ENCODE measurements at places on chromosomes 3 and 15.
A peak's percentile ranks its signal among the peaks of the same experiment; 100 is the strongest.

DNA sequence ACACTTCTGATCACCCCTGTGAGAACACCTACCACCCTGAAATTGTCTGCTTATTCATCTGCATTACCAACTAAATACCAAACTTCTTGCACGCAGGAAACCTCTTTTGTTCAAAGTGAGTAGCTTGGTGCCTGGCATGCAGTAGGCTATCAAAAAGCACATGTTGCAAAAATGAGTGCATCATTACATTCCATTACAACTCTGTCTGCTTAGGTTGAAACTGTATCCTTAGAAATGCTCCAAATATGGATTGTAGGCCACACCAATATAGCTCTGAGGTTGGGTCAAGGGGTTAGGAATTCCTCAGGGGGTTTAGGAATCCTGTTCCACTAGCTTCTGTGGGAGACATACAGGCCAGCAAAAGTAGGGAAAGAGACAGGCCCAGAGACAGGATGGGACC is 107.2 kb downstream of the THRB start:
- no peak for DNase-seq

DNA sequence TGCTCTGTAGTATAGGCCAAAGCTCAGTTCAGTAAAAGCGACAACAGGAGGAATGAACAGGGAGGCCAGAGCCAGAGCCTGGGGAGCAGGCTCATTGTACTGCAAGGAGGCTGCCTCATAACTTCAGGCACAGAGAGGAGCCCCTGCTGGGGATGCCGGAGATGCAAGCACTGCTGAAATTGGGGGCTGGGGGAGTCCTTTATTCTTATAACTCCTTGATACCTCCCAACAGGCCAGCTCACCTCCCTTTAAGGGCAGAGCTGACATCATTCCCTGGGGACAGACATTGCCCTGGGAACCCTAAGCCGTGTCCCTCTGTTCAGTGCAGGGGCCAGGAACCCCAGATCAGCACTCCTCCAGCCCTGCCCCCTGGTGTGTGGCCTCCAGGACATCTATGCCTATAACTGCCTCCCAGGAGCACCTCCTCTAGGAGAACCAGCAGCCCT is 83.8 kb upstream of the MRPS22 start:
- DNase-seq: no peak

- DNase-seq: no peak
Observed at GRCh38 chr3:187773233-187774184, 28.2 kb upstream of the BCL6 start.

DNA sequence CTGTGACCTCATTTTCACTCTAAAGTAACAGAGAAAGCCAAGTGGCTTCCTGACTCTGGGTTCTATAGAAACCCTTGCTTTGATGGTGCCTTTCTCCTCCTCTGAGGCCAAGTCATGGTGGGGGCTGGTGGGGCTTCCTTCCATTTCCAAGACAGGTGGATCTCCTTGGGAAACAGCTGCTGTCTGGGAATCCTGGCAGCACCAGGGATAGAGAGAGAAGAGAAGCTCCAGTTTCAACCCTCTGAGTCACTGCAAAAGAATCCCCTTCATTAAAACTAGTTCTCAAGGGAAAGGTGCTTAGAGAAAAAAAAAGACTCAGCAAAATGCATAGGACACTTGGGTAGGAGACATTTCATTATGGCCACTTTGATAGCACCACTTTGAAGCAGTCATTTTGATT is 614.4 kb downstream of the FHIT start:
- peak; percentile 4 for DNase-seq

DNA sequence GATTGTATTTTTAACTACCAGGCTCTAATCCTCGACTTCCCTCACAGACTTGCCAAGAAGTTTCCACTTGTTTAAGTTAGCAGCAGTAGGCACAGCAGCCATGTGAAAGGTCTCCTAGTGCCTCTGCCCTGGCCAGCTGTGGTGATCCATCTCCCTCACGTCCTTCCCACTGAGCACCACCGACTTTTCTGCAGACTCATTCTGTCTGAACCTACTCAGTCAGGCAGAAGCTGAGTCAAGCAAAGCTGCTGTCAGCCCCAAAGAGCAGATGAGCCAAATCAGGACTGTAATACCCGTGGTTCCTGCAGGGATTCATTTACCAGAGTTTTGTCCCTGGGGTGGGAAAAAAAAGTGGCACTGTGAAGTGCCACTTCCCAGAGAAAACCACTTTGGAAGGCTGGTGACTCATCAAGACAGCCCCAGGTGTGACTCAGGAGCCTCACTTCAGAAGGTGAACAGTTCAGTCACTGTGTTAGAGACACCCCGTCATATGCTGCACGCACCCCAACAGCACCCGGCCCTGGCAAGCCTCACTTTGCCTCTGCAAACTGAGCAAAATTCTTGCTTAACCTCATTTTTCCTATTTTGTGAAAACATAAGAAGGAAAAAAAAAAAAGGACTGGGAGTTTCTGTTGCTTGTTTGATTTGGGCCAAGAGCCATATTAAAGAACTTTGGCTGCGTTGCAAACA is 76.0 kb downstream of the WWTR1 start:
- peak; percentile 57 for DNase-seq

DNA sequence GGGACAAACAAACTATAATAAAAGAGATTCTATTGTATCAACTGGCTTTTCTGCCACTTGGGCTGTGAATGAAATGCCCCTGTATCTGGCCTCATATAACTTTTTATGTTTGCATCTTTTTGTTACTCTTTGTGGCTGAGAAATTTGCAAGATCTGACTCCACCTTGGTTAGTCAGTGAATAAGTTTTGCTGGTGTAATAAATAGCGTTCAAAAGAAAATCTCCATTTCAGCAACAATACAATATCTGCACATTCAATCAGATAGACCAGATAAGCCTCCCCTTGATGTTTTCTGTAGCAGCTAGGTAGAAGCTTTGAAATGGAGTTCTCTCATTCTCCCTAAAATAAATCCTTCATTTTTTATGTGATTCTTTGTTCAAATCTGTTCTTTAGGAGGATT is 12.0 kb downstream of the TRAT1 start:
- no peak for DNase-seq

DNA sequence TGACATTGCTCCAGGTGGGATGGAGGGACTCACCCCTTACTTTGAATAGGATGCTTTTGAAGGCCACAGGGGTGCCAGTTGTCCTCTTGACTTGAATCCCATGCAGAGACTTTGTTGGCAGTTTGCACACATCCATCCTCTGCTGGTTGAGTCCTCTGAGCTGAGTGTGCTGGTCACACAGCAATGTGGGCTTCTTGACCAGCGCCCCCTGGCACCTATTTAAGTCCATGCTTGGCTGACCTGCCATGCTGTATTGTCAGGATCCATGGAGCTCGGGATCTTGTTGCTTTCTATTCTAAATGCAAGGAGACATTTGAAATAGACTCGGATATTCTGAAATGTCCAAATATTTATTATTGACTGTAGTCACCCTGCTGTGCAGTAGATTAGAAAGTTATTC is 19.8 kb downstream of the RAB7A start:
- DNase-seq: no peak

- DNase-seq: peak; percentile 30
Observed at GRCh38 chr3:9690451-9691450, 12.9 kb upstream of the CPNE9 start.

DNA sequence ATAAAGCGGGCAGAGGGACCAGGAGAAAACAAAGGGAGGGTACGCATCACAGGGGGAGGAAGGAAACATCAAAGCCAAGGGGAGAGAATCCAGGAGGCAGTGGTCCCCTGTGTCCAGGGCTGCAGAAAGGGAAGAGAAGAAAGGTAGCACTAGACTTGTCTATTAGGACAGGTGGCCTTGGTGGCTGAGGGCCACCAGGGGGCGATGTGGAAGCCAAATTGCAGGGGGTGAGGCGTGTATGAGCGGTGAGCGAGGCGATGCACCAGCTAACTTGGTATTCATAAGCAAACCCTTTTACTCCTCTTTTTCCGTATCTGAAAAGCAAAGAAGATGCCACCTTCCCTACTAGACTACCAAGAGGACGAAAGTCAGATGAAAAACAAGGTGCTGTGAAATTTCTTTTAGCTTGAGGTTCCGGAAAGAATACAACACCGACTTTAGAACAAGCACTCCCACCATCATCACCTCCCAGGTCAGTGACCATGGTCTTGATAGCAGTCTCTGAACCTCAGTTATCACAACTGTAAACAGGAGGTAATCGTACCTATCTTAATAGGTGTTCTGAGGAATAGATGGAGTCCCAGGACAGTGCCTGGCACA is 654.4 kb upstream of the ADAMTS9 start:
- DNase-seq: peak; percentile 70

GRCh38 chr3:45873036-45873435 is 13.3 kb upstream of the CCR9 start:
- DNase-seq: no peak

- no peak for DNase-seq
Observed at GRCh38 chr3:55571216-55571813, 84.2 kb upstream of the WNT5A start.

DNA sequence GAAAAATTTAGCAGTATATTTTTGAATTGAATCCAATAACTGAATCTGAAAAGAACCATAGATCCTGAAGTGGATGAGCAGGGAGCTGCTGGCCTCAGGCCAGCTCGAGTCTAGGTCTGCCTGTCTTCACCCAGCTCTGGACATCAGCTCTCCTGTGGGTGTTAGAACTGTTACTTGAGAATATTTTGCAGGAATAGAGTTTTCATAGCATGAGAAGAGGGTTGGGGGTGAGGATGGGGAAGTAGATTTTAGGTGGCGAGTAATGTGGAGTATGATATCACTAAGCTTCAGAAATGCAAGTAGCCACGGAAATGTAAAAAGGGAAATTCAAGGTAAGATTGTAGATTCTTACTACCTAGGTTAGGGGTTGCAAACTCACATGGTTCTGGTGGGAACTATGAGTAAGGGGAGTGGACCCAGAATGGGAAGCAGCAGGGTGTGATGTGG is 6.2 kb downstream of the RAB8B start:
- DNase-seq: no peak

GRCh38 chr15:52288051-52288942 is 7.3 kb downstream of the MYO5C start:
- peak; percentile 79 for DNase-seq

DNA sequence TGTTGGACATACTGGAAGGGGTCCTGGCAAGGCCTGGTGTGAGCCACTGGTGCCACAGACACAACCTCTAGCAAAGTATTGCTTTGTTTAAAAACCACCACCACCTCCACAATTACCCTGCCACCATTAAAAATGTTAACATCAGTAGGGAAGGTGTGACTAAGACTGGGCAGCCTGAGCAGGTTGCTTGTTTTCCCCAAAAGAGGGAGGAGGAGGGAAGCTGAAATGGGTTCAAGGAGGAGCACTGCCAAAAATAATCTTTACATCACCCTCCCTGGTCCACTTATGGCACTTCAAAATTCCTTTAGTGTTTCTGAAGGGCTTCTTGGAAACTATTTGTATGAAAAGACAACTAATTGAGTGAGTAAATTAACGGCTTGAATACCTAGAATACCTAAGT is 99.8 kb upstream of the FGF7 start:
- no peak for DNase-seq

DNA sequence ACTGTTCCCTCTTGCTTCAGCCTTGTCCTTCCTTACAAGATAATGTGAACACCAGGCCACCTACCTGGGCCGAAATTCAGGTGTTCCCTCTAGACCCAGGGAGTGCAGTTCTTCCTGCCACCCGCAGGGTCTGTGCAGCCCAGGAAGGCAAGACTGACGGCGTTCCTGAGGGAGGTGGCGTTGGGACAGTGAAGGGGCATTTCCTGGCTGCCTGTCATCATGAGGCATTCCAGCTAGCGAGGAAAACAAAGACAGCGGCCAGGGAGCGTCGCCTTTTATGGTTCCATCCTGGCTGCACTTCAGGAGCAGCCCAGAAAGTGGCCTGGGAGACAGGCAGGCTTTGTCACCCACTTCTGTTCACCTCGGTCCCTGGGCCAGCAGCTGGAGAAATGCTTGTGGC is 84.8 kb upstream of the WNT5A start:
- peak; percentile 69 for DNase-seq

- no peak for DNase-seq
Observed at GRCh38 chr3:113008117-113008516, 17.3 kb downstream of the GTPBP8 start.

- DNase-seq: peak; percentile 37
Observed at GRCh38 chr3:11539677-11540076, 104.0 kb downstream of the VGLL4 start.

GRCh38 chr3:38985981-38986380 is 65.8 kb downstream of the SCN11A start:
- no peak for DNase-seq

- DNase-seq: no peak
Observed at GRCh38 chr3:77601823-77602415, 562.0 kb downstream of the ROBO2 start.

- no peak for DNase-seq
Observed at GRCh38 chr3:9193211-9193610, 56.2 kb downstream of the SRGAP3 start.

DNA sequence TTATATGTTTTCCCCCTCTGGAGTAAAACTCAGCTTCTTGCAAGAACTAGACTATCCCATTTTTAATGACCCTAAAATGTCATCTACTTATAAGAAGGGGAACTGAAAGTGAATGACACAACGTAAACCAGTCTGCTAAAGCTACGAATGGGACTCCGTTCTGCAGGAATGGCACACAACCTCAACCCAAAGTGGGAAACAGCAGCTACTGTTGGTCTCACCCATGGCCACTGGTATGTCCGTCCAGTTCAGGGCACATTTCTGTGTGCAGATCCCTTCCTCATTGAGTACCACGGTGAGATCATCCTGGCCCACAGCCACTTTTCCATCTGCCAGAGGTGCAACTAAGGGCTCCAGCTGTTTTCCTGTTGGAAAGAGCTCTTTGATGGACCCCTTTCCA is 23.8 kb downstream of the VPS39 start:
- DNase-seq: no peak

DNA sequence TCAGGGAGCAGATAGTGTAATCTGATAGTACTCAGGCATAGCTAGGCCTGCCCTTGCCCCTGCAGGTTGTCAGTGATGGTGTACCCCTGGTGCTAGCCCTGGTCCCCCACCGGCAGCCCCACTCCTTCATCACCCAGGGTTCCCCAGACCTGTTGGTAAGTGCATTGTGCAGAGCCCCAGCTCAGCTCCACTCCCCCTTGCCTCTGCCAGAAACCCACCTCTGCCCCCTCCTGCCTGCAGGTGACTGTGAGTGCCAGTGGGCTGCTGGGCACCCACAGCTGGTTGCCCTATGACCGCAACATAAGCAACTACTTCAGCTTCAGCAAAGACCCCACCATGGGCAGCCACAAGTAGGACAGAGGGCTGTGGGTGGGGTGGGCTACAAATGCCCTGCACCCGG is 27.5 kb downstream of the NBEAL2 start:
- no peak for DNase-seq

DNA sequence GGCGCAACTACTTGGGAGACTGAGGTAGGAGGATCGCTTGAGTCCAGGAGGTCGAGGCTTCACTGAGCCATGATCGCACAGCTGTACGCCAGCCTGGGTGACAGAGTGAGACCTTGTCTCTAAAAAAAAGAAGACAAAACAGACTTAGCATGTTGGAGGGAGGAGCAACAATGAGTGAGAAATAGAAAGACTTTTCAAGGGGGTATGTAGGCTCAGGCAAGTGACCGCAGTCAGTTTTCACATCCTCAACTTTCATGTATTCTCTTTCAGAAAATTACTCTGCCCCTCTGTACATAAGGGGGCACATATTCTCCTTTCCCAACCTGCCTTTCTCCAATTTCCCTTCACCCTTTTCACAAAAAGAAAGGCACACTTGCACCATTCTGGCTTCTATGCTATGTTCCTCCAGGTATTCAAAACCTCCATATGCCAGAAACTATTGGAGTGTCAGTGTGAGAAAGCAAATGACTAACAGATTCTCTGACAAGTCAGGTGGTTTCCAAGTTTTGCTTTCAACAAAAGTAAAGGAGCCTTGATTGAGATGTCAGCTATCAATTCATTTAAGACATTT is 7.6 kb downstream of the NSUN3 start:
- no peak for DNase-seq

GRCh38 chr15:29225534-29226234 is 43.9 kb downstream of the NSMCE3 start:
- DNase-seq: no peak
